ENCODE measurements at places on chromosomes 6 and 20.

DNA sequence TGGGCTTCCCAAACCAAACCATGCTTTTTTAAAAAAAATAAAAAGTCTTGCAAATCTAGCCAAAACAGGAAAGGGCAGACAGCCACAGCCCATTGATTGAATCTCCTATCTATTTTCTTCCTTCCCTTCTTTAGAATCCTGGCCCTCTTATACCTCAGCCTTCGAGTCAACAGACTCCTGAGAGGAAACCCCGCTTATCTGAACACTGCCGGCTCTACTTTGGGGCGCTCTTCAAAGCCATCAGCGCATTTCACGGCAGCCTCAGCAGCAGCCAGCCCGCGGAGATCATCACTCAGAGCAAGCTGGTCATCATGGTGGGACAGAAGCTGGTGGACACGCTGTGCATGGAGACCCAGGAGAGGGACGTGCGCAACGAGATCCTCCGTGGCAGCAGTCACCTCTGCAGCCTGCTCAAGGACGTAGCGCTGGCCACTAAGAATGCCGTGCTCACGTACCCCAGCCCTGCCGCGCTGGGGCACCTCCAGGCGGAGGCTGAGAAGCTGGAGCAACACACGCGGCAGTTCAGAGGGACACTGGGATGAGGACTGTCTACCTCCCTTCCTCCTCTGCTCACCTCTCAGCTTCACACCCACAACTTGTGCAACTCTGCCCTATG lies 10.1 kb upstream of the RTF2 start:
- DNase-seq = no peak

DNA sequence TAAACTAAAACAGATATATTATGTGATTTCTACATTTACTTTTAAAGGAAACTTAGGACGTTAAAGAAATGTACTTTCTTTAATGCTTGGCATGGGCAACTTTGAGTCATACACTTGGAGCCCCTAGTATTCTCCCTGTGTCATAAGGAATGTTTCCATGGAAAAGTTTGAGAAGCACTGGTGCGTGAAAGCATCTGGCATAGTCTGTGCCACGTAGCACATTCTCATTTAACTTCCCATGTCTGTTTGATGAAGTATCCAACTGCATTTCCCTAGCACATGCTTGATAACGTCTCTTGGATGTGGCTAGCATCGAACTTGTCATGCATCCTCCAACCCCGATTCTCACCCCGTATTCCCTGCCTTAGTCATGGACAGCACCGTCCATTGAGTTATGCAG lies 172.0 kb downstream of the TBC1D7 start:
- DNase-seq = no peak

DNA sequence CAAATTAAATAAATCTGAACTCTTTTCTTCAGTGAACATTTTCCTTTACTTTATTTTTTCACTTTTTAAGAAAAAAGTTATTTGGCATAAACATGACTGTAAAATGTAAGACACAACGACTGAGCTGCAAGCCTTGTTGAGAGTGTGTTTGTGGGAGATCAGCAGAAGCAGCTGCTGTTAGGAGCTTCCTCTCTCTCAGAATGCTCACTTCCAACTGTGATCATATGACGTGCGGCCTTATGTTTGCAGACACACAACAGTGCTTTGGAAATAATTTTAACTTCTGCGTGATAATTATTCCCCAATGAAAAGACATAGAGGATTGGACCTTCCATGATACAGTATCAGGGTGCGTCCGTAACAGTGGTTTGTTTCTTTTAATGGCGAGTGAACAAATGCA lies 104.0 kb downstream of the ARHGAP18 start:
- no peak for DNase-seq

- no peak for DNase-seq
Measured at GRCh38 chr6:89221971-89222711, 5.0 kb upstream of the GABRR1 start.

DNA sequence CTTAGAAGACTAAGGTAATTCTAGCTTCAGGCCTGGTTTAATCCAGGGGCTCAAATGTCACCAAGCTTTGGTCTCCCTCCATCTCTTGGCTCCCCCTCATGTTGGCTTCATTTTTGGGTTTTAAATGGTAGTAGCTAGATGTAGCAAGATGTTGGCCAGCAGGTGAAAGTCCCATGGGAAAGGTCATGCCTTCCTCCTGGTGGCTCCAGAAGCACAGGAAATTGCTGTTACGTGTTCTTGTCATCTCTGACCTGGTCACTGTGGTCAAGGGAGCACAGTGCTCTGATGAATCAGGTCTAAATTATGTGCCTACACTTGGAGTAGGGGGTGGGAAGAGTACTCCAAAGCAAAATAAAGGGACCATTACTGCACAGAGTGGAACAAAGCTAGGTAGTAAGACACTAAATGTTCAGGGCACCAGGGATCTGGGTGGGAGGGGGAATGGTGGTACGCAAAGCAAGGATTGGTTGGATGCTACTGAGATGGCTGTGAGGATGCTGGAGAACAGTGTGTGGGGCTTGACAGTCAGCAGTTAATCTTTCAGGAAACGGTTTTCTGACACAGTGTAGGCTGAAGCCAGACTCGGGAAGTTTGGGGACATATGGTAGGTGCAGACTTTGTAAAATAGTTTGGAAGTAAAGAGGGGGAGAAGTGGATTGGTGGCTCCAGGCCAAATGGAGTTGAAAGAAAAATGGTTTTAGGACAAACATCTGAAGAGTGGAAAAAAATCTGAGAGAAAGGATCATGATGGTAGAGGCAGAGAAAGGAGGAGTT lies 30.1 kb downstream of the CDS2 start:
- no peak for DNase-seq

DNA sequence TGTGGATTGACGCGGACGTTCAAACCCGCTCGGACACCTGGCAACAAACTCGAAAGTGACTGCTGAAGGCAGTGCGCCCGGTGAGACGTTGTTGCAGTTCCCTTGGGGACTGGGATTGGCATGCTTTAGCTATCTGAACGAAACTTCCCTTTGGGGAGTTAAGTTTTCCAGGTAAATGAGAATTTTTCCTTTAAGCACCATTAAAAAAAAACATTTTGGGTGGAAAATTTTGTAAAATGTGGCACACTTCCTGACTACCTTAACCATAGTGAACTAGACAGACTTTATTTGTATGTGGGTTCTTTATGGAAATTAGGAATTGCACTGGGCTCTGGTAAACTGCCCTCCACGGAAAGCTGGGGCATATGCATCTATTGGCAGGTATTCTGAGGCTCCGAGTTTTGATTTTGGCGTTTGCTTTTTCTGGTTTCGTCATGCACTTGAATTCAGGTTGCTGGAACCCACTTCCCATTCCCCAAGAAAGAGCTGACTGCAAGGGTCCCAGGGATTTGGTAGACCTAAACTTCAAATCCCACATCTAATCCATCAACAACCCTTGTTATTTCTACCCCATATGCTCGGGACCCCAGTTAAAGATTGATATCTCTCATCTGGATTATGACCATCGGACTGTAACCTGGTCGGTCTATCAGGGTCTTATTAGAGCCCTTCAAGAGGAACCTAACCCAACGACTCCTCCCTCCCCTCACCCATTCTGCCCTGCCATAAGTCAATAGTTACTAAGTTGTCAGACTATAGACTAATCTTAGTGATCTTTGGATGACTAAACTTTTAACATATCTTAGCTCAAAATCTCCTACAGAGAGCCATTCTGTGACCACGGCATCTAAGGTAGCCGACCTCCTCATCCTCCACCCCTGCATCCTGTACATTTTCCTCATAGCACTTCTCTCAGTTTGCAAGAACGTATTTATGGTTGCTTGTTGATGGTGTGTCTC lies 800 bp upstream of the DYNLT1 start:
- DNase-seq = no peak

Measured in activated T-cell treated with anti-CD3 and anti-CD28 coated beads for 48 hours (primary cell).